ENCODE measurements at places on chromosomes 5 and 9. TPM values are rescaled to one million over a fixed set of nuclear protein-coding genes. Genes with fewer than 3 reads are reported as not detected.

Gene PDE8B
- 0.11 TPM for total RNA-seq

Gene RNF180
- total RNA-seq, result 5.9 TPM

Gene RMRP
- 21,117 TPM for total RNA-seq

Gene HBEGF
- total RNA-seq, result 1.8 TPM

Gene PCDHB6
- total RNA-seq, result 0.97 TPM

Gene PCDHGB3
- total RNA-seq, result 8.6 TPM

Gene ZNG1C
- total RNA-seq, result 17.4 TPM

Gene STKLD1
- 0.32 TPM for total RNA-seq

Gene NIM1K
- 3.9 TPM for total RNA-seq

Measured in articular chondrocyte of knee joint (primary cell).